Fibroblast of skin of left quadriceps (primary cell): ENCODE measurements at places on chromosomes 1 and 21.
A peak's percentile ranks its signal among the peaks of the same experiment; 100 is the strongest.

- no peak for DNase-seq
Observed at GRCh38 chr1:197017558-197018146, 40.3 kb downstream of the CFHR5 start.

DNA sequence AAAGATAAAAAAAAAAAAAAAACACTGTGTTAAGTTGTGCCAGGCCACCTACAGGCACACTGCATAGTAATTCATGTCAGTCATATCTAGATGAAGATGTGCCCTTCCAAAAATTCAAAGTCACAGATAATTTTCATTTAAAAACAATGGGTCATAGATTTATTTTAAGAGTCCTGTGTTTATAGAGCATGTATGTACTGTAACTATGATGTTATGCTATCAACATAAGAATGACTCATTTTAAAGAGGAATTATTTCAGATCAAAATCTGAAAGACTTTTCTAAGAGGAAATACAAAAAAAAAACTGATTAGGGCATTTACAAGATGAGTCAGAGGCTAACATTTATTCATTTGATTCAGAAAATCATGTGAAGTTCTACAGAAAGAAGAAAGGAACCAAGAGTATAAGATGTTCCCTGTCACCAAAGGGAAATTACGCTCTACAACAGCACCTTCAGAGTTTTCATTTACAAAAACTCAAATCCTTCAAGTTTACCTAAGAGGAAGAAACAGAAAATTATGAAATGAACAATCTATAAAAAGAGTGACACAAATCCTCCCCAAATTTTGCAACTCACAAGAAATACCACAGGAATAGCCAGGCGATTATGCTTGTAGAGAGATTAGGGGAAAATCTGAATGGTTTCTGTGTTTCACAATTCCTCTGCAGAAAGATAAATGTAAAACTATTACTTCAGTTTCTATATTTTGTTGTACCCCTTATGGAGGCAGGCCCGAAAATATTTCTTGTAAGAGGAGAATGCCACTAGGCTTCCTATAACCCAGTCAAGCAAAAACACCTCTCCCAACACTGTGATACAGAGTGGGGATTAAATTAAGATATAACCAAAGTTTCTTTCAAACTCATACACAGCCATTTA is 13.8 kb downstream of the TP53BP2 start:
- no peak for DNase-seq

GRCh38 chr1:232367293-232367692 is 262.6 kb downstream of the SIPA1L2 start:
- DNase-seq, result no peak

DNA sequence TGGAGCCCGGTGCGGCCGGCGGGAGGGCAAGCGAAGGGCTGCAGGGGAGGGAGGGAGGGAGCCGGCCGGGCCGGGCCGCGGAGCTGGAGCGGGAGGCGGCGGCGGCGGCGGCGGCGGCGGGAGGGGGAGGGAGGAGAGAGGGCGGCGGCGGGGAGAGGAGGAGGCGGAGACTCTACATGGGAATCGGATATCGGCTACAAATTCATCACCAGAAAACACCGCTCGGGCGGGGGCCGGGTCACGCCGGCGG is at the start of gene AKT3:
TSS of gene AKT3 (minus strand) at position 42 of the 250 bp plus-strand sequence. CDS start 7,073 bp downstream, outside the sequence.
- DNase-seq, result peak; percentile 67

- DNase-seq, result peak; percentile 54
Observed at GRCh38 chr1:153866045-153866850, 56.5 kb downstream of the GATAD2B start.

- DNase-seq, result peak; percentile 33
Observed at GRCh38 chr1:203199816-203200571, 13.5 kb upstream of the CHI3L1 start.

- no peak for DNase-seq
Observed at GRCh38 chr1:21938732-21939538, 1.8 kb upstream of the HSPG2 start.

GRCh38 chr1:51752073-51752948 is 126.2 kb downstream of the NRDC start:
- DNase-seq, result no peak

- no peak for DNase-seq
Observed at GRCh38 chr1:176055398-176055797, 151.7 kb downstream of the COP1 start.

DNA sequence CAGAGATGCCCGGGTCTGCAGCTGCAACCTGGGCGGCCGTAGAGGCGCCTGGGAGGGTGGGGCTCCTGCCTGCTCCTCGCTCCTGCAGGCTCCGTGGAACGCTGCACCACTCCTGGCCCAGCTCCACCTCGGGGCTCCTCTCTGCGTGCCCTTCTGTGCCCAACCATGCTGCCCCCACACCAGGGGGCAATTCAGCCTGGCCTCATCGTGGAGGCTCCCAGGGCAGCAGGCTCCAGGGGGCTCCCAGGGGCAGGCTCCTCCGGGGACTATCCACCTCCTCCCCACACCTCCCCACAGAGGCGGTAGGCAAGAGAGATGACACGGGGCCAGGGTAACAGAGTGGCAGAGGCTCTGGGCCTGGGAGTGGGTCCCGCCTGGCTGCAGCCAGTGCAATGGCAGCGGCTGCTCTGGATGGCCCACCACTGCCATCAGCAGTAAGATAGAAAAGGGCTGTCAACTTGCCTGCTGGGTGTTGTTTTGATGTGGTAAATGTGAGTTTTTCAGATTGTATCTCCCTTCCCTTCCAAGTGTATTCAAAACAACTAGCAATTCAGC is 22.4 kb upstream of the LRRC8C start:
- DNase-seq, result no peak

- DNase-seq, result no peak
Observed at GRCh38 chr1:174322202-174322862, 125.4 kb upstream of the GPR52 start.

- DNase-seq, result peak; percentile 3
Observed at GRCh38 chr21:27017246-27017645, 50.4 kb upstream of the ADAMTS5 start.

DNA sequence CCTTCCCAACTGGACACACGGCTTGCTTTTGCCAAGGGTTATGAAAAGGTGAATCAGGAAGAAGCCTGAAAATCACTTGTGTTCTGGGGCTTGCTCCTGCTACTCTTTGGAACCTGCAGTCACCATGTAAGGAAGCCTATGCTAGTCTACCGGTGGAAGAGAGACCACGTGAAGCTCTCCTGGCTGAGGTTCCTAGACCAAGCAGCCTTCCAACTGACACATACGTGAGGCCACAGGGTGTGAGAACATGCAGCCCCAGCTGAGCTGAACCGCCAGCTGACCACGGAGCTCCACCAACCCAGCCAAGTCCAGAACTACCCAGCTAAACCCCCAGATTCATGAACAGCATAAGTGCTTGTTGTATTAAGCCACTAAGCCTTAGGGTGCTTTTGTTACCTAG is 72.8 kb upstream of the KRTAP19-8 start:
- DNase-seq, result no peak

GRCh38 chr21:38454161-38454560 is 44.1 kb downstream of the ERG start:
- no peak for DNase-seq

GRCh38 chr1:214271995-214272731 is 8.8 kb upstream of the SMYD2 start:
- no peak for DNase-seq

DNA sequence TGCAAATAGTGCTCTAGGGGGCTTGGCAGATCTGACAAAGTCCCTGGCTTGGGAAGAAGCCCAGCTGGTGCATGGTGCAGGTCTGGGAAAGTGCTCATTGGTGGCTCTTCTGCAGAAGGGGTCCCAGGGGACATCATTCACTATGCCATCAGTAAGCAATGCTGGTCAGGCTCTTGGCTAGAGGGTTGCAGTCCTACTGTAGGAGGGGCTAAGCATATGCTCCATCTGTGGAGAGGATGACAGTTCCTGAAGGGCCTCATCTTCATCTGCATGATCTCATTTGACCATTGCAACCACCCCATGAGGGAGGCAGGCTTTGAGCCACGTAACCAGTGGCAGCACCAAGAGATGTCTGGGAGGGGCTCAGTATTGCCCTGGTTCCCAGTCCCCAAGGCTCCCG is 31.5 kb upstream of the VASH2 start:
- no peak for DNase-seq

GRCh38 chr1:79667848-79668696 is 661.5 kb upstream of the ADGRL4 start:
- DNase-seq, result no peak

DNA sequence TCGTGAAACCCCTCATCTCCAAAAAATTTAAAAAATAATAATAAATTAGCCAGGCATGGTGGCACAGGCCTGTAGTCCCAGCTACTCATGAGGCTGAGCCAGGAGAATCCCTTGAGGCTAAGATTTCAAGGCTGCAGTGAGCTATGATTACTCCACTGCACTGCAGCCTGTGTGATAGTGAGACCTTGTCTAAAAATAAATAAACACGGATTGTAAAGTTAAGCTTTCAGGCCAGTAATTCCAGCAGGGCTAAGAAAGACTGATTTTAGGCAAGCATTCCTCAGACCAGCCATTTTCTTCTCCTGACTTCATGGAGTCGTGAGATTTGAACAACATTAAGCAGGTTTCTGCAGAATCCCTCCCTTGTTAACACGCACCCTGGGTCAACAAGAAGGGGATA is 77.2 kb upstream of the EFHD2 start:
- DNase-seq, result no peak

- no peak for DNase-seq
Observed at GRCh38 chr1:28129150-28129549, 40.7 kb upstream of the EYA3 start.

- DNase-seq, result no peak
Observed at GRCh38 chr1:246106342-246106763, 400.7 kb downstream of the SMYD3 start.

DNA sequence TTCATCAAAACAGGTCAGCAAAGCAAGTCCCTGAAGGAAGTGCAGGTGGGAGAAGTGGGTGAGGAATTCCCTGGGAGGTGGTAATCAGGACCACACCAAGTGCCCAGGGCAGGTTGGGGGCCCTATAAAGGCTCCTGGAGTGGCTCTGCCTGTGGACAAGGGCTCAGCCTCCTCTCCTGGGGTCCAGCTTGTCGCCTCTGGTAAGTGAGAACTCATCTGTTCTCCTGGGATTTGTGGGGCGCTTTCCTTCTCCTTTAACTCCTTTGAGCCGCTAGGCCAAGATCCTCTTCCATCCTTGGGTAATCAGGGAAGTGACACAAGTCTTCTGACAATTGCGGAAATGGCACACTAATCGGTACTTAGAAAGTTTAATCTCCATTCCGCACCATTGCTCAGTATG is at the start of gene SPRR4:
TSS of gene SPRR4 (plus strand) at position 154 of the 400 bp plus-strand sequence. CDS start 1,243 bp downstream, outside the sequence.
- DNase-seq, result no peak

- no peak for DNase-seq
Observed at GRCh38 chr1:33241866-33242265, 14.4 kb upstream of the ZNF362 start.

DNA sequence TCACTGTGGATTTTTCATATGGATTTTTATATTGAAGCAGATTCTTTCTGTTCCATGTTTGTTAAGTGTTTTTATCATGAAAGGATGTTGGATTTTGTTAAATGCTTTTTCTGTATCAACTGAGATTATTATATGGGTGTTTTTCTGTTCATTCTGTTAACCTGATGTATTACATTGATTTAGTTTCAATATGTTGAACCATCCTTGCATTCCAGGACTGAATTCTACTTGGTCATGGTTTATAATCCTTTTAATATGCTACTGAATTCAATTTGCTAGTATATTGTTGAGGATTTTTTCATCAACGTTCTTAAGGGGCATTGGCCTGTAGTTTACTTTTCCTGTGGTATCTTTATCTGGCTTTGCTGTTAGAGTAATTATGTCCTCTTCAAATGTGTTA is 55.8 kb downstream of the CCDC30 start:
- no peak for DNase-seq

- DNase-seq, result no peak
Observed at GRCh38 chr1:203511513-203511912, 17.6 kb downstream of the OPTC start.

DNA sequence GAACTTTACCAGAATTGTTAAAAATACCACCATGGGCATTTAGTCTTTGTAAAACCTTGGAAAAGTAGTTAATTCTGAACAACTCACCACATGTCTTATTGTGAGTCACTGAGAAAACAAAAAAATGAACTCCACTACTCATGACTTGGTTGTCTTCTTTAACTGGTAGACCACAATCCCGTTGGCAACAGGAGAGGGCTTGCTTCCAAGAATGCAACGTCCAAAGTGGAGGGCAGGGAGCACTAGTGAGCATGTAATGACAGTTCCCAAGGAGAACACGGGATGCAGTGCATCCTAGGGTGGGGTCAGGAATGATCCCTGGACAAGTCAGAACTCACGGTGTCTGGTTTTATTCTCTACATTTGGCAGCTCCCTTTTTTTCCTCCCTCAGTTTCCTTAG is 15.2 kb upstream of the HMCN1 start:
- DNase-seq, result peak; percentile 68

- peak; percentile 99 for DNase-seq
Observed at GRCh38 chr1:198601936-198602889, 36.6 kb upstream of the PTPRC start.

- no peak for DNase-seq
Observed at GRCh38 chr1:245946905-245947304, 560.2 kb downstream of the SMYD3 start.

DNA sequence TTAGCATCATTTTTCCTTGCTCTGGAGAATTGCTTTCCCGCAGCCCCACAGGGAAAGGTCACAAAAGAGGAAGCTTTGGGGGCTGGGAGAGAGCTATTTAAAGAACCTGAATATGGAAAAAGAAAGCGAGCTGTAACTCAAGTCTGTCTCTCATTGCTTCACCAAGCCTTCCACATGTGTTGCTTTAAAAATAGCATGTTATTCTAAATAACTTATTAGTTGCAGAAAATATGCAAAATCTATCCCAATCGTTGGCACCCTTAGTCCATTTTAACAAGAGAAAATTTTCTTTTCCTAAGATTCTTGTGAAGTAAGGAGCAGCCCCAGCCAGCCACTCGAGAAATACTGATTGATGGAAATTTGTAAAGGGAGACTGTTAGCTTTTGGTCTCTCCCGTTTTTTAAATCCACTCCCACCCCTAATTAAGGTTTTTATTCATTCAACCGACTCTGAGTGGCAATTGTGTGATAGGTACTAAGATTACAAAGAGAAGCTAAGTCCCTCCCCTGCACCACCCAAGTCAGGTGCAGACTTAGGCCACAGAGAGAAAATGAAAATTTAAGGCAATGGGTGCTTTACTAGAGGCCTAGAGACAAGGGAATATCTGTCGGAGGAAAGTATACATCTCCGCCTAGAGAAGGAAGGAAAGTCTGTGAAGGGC is 802 bp downstream of the CYP4X1 start:
- no peak for DNase-seq

DNA sequence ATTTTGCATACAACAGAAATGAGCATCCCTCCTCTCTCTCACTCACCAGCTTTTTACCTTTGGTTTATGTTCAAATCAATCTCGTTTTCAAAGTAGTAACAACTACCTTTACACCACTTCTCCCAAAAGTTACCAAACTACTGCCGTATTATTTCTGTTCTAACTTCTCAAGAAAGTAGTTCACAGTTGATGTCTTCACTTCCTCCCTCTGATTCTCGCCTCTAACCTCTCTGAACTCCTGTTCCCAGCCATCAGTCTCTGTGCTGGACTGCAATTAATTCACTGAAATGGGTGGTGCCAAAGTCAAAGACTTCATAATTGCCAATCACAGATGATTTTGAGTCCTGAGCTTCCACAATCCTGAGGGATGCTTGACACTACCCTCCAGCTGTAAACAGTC is 54.0 kb downstream of the ZNF281 start:
- no peak for DNase-seq
